ENCODE measurements at places on chromosomes 1 and 21.

DNA sequence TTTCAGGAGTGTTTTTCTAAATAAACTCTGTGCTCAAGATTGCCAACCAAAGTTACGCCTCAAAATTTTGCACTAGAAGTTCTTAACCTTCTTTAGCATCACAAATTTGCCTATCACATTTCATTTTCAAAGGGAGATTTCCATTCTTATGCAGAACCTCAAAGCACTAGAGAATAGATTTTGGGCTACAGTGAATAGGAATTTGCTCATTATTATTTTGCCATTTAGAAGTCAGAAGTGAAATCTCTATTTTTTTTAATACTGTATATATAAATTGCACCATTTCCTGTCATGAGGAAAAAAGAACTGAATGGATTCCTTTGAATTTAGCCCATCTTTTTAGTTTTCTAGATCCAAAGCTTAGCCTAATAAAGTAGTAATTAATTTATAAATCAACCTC lies 796.4 kb downstream of the ADGRL2 start:
- no peak for DNase-seq

GRCh38 chr1:110370827-110371226 lies 20.0 kb downstream of the SLC16A4 start:
- DNase-seq = peak; percentile 43

DNA sequence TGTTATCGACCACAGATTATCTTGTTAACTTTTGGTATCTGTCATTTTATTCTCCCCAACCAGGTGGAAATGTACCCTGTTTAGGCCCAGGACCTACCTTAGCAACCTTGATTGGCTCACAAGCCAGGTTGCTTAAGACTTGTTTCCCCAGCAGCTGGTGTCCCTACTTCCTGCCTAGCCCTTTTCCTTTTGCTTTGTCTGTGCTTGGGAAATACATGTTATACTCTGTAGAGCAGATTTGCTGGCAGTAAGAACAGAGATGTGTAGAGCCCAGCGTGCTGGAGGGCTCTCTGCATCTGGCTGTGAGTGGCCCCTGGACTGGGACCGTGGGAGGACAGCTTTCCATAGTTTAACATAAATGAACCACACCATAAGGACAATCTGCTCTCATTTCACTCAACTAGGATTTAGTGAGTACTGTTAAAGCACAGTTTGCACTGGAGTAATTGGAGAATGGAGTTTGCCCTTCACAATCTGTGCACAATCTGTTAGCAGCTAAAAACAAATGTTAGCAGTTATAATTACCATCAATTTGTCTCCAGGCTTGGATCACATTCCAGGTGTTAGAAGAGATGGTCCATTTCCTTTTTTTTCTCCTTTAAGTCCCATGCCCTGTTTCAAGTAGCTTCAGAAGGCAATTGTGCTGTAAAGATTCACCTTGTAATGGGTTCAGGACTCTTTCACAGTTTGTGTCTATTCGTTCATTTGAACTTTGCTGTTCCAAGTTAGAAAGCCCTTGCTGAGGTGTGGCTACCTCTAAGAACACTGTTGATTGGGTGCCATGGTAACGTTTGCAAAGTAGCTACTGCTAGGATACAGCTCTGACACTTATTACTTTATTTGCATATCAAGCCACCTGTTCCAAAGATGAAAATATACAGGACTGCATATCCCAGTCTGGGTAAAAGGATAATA lies at the start of gene APOBEC4:
TSS of gene APOBEC4 (minus strand) at position 770 of the 915 bp plus-strand sequence. CDS start 4,535 bp downstream, outside the sequence.
- DNase-seq = no peak

DNA sequence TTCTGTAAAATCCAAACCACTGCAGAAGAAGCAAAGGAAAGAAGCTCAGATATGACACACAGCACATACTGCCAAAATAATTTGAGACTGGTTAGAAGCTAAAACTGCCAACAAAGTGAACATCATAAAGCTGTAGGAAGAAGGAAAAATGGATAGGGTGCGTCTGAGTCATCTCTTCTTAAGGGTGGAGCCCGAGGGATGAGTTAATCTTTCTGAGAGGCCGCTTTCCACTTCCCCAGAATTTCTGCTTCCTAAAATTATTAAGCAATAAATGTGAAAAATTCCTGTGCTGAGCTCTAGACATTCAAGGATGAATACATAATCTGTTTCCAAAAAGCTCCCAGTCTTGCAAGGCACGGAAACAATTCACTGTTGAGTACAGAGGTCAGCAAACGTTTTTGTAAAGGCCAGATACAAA lies 20.1 kb downstream of the PPT1 start:
- DNase-seq = peak; percentile 55

- no peak for DNase-seq
Measured at GRCh38 chr1:46110521-46110920, 21.9 kb downstream of the PIK3R3 start.

DNA sequence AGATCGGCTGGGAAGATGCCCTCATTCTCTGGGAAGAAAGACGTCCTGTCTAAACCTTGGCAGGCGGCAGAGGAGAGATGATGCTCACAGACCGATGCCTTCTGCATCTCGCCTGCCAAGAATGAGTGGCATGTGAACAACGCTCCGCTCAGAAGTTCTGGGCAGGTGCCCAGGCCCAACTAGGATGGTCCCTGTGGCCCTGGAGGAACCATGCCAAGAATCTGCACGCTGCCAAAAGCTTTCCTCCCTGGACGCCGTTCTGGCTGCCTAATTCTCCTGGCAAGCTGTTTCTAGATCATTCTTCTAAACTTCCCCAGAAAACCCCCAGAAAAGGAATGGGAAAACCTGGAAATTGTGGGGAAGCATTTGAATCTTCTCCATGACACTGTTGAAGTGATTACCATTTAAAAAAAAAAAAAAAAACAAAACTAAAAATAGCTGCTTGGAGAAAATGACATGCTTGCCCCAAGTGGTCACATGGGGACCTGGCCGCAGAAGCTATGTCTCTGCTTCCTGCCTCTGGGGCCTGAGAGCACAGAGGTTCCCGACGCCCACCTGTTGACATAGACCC lies 440.9 kb downstream of the PRDM2 start:
- no peak for DNase-seq

- DNase-seq = no peak
Measured at GRCh38 chr21:15567191-15567590, 162.6 kb upstream of the USP25 start.

- DNase-seq = no peak
Measured at GRCh38 chr1:184021728-184022127, 15.8 kb downstream of the COLGALT2 start.

DNA sequence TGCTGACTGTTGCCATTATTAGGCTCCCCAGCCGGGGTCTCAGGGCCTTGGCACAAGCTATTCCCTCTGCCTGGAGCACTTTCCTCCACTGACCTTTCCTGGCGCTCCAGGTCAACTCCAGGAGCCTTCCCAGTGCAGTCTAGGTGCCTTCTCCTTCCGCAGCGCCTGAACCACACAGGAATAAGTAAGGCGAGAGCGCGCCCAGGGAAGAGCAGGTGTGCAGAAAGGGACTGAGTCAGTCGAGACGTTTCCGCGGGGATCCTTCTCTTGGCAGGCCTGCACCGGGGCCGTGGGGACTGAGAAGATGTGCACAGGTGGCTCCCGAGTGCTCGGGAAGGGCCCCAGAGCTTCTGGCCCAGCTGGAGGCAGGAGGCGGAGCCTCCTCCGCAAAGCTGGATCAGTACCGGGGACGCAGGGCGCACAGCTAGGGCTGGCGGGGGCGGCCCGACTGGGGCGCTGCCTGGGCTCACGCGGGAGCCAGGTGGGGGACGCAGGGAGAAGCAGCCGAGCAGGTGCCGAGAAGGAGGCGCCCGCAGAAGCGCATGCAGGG lies 765 bp upstream of the BMP8A start:
- DNase-seq = no peak

DNA sequence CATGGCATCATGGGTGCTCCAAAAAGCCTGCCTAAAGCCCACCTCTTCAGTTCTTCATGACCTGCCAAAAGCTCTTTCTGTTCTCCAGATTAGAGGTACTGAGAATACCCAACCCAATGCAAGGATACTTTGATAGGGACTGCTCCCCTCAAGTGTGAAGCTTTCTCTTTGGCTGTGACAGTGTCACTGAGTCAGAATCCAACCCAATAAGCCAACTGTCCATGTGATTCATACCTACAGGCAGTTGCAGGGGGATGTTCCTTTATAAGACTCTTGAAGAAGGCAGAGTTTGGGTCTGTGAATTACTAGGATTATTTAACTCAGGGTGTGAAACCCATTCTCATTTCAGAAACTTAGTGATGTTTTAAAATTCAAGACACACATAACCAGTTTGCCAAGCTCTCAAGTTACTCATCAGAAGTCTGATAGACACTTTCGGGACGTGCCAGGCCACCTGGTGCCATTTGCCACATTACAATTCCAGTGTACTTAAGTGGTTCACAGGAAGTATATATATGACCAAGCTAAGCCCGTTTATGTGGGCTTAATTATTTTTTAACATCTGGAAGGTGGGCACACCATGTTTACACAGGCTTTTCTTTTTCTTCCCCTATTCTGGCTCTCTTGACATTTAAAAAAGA lies 265.8 kb downstream of the NFIA start:
- no peak for DNase-seq

DNA sequence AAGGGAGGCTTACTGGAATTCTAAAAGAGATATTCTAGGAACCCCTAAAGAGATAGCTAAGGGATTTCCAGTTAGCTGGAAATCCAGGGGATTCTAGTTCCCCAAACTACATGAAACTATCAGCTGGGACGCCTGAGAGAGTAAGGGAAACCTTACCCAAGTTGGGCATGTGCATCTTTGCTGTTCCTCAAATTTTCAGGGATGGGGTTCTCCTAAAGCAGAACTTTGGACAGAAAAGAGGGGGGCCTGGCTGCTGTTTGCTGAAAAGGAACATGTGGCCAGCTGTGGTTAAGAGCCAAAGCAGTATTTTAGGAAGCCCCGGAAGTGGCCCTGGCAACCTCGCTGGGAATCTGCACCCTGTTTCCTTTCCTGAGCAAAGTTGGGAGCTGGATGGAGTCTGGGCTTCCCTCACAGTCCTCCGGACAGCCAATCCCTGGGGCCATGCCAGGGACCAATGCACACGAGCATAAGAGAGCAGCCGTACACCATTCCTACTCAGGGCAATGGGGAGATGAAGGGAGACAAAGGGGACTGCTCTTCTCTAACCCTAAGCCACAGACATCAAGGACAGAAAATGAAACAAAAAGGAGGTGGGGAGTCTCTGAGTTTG lies 154.3 kb downstream of the PLXNA2 start:
- no peak for DNase-seq

DNA sequence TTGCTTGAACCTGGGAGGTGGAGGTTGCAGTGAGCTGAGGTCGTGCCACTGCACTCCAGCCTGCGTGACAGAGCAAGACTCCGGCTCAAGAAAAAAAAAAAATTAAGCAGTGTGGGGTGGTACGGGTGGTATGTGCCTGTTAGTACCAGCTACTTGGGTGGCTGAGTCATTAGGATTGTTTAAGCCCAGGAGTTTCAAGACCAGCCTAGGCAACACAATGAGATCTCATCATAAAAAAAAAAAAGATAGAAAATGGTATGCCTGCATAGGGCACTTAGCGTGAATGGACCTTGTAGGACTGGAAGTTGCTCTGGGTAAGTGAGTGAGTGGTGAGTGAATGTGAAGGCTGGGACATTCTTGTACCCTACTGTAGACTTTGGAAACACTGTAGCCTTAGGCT lies 37.0 kb downstream of the TBCE start:
- DNase-seq = no peak

GRCh38 chr1:64567426-64568170 lies 97.7 kb downstream of the CACHD1 start:
- DNase-seq = no peak

- DNase-seq = no peak
Measured at GRCh38 chr1:12572522-12572921, 45.5 kb downstream of the DHRS3 start.

DNA sequence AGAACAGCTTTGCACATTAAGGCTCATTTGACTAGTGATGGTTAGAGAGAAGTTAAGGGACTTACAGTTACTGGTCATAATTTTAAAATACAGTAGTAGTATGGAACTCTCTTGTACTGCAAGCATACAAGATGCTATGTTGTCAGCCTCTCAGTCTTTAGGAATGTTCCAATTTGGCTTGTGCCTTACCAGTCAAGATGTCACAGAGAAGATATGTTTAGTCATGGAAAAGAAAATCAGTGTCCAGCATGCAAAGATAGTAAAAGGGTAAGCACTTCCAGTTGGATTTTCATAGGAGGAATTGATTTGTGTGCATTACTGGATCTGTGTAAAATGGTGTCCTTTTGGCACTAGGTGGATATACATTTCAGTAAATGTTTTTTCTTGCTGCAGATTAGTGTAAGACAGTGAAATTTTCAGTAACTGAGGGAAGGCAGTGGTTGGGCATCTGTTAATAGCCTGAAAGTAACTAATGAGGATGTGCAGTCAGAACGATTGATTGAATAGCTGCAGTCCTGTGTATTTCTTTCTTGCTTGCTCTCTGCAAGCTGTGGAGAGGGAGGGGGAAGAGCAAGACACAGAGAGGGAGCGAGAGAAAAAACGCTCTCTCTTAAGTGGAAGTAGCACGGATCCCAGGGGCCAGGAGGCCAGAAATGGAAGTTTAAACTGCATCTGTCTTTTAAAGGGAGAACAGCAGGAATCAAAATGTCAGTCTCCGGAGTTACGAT lies 108.2 kb downstream of the CLEC20A start:
- peak; percentile 17 for DNase-seq

- DNase-seq = no peak
Measured at GRCh38 chr1:33378976-33379375, 51.9 kb downstream of the PHC2 start.

DNA sequence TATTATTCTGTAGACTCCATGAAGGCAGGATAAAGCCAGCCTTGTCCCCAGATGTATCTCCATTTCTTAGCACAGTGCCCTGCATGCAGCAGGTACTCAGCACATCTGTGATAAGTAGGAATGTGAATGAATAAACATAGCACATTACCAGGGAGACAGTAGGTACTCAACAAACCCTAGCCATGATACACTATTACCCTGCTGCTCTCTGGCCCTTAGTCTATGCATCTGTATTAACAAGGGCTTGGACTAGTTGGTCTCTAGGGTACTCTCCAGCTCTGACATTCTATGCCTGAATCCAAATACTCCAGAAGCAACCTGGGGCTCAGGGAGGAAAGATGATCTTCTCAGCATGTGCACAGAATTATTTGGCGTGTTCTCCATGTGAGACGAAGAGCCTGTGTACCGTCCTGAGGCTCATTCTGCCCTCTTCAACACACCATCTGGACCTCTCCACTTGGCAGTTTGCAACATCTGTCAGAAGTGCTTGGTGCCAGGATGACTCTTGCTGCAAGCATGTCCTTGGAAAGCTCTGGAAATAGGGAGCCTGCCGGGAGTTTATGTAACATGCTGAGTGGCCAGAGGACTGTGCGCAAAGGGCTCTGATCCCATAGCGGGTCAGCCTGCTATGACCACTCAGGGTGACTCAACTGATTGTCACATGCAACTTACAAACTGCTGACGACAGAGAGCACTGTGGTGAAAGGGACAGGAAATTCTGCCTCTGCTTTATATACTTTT lies 228.2 kb upstream of the USP24 start:
- peak; percentile 77 for DNase-seq

- no peak for DNase-seq
Measured at GRCh38 chr1:181097242-181097641, 8.7 kb downstream of the IER5 start.

GRCh38 chr1:165686121-165686970 lies 12.0 kb downstream of the ALDH9A1 start:
- DNase-seq = no peak

DNA sequence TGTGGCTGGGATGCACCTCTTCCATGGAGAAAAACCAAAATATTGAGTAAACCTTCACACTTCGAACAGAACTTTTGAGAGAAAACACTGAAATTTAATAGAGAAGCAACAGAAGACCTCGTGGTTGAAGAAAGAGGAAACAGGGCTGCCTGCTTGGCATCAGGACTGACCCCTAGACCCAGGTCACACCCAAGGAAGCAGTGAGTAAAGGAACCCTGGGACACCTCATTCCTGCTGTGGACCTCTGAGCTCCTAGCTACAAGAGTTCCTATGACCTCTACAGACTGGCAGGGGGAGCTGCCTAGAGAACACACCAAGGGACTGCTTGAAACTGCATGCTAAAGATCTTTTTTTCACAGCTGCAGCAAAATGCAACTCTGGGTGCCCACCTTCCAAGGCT lies 67.8 kb downstream of the FASLG start:
- no peak for DNase-seq

Data from hepatic stellate cell (primary cell).